Activated CD4-positive, alpha-beta T cell treated with anti-CD3 and anti-CD28 coated beads, Interleukin-10, Interleukin-2, amounts not matched to agents 100 ng/mL and 50 ng/mL, durations not matched to agents 16 hours and 8 hours (primary cell): ENCODE measurements at places on chromosomes 11 and 22.

DNA sequence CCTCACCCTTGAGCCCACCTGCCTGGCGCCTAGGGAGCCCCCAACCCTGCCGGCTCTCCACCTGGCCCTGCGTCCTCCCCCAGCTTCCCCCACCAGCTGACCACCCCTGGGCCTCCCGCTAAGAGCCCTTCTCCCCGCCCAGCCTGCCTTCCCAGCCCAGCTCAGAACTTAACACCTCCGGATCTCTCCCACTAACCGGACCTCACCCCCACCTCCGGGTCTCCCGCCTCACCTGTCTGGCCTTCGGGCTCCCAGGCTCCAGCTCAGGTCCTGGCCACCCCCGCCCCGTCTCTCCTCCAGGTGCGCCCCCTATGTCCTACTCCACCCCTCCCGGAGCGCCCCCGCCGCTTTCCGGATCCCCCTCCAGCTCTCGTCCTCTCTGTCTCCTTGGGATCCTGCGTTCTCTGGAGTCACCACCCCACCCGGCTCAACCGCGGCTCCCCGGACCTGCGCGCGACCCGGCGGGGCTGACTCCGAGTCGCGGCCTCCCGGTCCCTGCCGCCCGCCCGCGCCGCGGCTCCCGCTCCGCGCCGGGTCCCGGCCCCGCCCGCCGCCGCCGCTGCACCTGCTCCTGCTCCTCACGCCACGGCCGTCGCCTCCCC is at the start of gene KCNJ11:
TSS of gene KCNJ11 (minus strand) at position 51 of the 602 bp plus-strand sequence. CDS start 568 bp downstream, outside the sequence.
- DNase-seq, result no peak

DNA sequence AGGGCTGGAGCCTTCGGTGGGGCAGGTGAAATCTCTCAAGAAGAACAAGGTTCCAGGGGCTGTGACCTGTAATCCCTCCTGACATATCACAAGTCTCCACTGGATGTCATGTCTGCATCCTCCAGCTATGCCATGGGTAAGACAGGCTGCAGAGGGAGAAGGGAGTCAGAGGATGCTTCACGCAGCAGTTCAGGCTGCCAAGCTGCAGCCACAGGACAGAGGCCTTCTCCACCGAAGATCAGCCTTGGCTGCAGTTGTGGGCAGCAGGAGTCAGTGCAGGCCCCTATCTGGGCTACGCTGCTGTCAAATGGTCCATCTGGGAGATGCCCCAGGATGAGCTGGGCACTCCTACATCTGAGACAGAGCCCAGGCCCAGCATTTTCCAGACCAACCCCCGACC is 25.0 kb downstream of the DKK3 start:
- no peak for DNase-seq

DNA sequence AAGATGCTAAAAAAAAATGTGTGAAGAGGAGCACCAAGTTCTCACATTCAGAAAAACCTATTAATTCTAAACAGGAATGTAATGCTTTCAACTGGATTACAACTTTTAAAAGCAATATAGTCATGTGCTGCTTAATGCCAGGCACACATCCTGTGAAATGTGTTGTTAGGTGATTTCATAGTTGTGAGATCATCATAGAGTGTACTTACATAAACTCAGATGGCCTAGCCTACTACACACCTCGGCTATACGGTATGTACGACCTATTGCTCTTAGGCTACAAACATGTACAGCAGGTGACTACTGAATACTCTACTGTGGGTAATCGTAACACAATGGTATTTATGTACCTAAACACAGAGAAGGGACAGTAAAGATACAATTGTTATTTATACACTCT is 142.3 kb downstream of the RBFOX2 start:
- DNase-seq, result no peak

DNA sequence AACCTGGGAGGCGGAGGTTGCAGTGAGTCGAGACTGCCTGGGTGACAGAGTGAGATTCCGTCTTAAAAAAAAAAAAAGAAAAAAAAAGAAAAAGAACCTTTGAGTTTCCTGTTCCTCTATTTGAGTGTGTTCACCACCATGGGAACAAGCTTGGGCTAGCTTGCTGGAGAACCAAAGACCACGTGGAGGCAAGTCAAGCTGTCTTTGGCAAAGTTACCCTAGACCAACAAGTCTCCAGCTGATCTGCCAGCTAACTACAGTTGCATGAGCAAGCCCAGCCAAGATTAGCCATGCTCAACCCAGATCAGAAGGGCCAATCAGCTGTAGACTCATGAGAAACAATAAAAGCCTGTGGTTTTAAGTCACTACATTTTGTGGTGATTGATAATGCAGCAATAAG is 29.7 kb downstream of the SLN start:
- no peak for DNase-seq

GRCh38 chr22:41660416-41660815 is 28.3 kb downstream of the SNU13 start:
- no peak for DNase-seq

GRCh38 chr11:119121008-119121810 is at the start of gene HINFP:
TSS of gene HINFP (plus strand) at chr11:119121580. CDS start at chr11:119126945, 5,365 bp downstream.
- DNase-seq, result peak; percentile 100

- no peak for DNase-seq
Observed at GRCh38 chr22:31239771-31240370, 27.8 kb downstream of the LIMK2 start.

DNA sequence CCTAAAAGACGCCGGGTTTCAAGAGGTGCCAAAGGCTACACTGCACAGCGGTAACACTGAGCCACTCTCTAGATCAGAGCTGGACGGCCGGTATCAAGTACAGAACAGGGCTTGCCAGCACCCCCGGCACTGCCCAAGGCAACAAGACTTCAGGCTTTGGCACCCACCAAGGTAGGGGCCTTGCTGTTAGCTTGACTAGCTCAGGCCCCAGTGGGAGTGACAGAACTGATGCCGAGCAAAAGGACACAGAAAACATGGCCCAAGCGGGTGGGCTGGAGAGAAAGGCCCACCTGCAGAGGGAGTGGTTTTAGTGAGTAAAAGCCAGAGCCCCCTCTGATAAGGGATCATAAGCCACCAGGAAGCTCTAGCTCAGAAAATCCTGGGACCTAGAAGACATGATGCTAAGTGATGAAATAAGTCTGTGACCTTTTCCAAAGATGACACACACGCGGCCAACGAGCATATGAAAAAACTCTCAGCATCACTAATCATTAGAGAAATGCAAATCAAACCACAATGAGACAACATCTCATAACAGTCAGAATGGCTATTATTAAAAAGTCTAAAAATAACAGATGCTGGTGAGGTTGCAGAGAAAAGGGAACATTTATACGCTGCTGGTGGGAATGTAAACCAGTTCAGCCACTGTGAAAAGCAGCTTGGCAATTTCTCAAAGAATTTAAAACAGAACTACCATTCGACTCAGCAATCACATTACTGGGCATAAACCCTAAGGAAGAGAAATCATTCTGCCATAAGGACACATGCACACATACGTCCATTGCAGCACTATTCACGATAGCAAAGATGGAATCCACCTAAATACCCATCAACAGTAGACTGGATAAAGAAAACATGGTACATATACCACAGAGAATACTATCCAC is 12.9 kb downstream of the EHD1 start:
- peak; percentile 76 for DNase-seq

GRCh38 chr11:60641940-60642339 is 57.5 kb upstream of the MS4A8 start:
- DNase-seq, result no peak

DNA sequence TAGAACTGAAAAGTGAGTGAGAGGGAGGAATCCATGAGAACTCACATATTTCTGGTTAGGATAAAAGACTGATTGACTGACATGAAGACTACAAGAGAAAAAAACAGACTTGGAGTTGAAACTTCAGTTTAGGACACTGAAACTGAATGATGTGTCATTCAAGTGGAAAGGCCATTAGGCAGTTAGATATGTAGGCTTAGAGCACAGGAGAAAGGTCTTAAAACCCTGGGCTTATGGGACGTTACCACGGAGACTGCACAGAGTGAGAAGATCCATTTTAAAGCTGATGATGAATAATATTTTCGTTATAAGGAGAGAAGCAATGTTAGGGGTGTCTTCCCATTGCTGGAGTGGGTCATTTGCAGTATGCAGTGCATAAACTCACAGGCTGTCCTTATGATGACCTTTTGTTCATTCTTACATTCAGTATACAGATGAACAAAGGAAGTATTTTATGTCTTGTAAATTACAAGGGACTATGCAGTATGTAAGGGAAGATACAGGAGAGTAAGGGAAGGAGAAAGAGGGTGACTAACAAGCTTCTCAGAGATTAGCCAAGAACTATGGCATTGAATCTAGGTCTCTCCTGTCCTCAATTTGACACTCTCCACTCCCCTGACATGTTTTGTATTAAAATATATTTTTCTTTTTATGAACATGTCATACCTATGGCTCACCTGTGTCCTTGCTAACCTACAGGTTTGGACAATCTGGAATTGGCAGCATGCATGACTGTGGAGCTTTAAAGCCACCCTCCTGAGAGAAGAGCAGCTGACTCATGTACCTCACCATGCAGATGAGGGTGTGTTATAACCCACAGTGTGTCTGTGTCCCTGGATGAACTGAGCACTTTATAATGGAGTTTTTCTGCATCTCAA is 63.7 kb downstream of the MAML2 start:
- peak; percentile 23 for DNase-seq
